ENCODE measurements at places on chromosomes 2 and 18. TPM values are rescaled to one million over a fixed set of nuclear protein-coding genes. Genes with fewer than 3 reads are reported as not detected.

The FIGN gene
- total RNA-seq = not detected

The BARD1 gene
- 38.6 TPM for total RNA-seq

The TUBA4B gene
- total RNA-seq = not detected

The BMP10 gene
- not detected for total RNA-seq

The TDRD15 gene
- not detected for total RNA-seq

The ANKRD30BL gene
- not detected for total RNA-seq

The C2orf80 gene
- not detected for total RNA-seq

The NEU4 gene
- total RNA-seq = not detected

The CTLA4 gene
- 19.1 TPM for total RNA-seq

The PAPOLG gene
- total RNA-seq = 21.2 TPM

The TSPYL6 gene
- total RNA-seq = not detected

The FSIP2 gene
- total RNA-seq = 0.08 TPM

The MREG gene
- total RNA-seq = 10.6 TPM

The CROCC2 gene
- total RNA-seq = not detected

The ABCG8 gene
- not detected for total RNA-seq

The ID2 gene
- total RNA-seq = 97.1 TPM

The C2orf78 gene
- total RNA-seq = not detected

The GALNT5 gene
- not detected for total RNA-seq

The AQP12A gene
- total RNA-seq = not detected

The CFC1 gene
- total RNA-seq = not detected

The AP1S3 gene
- total RNA-seq = 5.9 TPM

The TXNDC2 gene
- total RNA-seq = not detected

The SULT1C4 gene
- not detected for total RNA-seq

The DSC1 gene
- total RNA-seq = 0.63 TPM

The DES gene
- not detected for total RNA-seq

The VIT gene
- not detected for total RNA-seq

The METTL21A gene
- total RNA-seq = 17.6 TPM

The ZNF892 gene
- 3.5 TPM for total RNA-seq

The LINC00305 gene
- not detected for total RNA-seq

The SCN9A gene
- total RNA-seq = 0.13 TPM

The CRYGC gene
- not detected for total RNA-seq

The SPRED2 gene
- 16.4 TPM for total RNA-seq

The SLC38A11 gene
- total RNA-seq = not detected

The SLC11A1 gene
- 0.30 TPM for total RNA-seq

The IL1A gene
- total RNA-seq = 0.33 TPM

The CDC42EP3 gene
- 19.4 TPM for total RNA-seq

The TMEM247 gene
- total RNA-seq = not detected

The ALKAL2 gene
- total RNA-seq = 0.43 TPM

The ADGRF3 gene
- 5.9 TPM for total RNA-seq

The DSEL gene
- total RNA-seq = 0.07 TPM

The RELCH gene
- 41.7 TPM for total RNA-seq

The SIX3 gene
- total RNA-seq = not detected

The PSMA8 gene
- 0.91 TPM for total RNA-seq

The LOXHD1 gene
- 0.13 TPM for total RNA-seq

The MYO3B gene
- total RNA-seq = not detected

The REG3A gene
- total RNA-seq = not detected

The KCNG2 gene
- not detected for total RNA-seq

The C2orf42 gene
- 29.7 TPM for total RNA-seq

The CAD gene
- 47.0 TPM for total RNA-seq

The KCNJ13 gene
- total RNA-seq = not detected

The CMPK2 gene
- total RNA-seq = 20.6 TPM
